Ovary (tissue), 10 donors: ENCODE measurements at places on chromosomes 6 and 20. TPM values are rescaled to one million over a fixed set of nuclear protein-coding genes. Genes with fewer than 3 reads are reported as not detected.

DNA sequence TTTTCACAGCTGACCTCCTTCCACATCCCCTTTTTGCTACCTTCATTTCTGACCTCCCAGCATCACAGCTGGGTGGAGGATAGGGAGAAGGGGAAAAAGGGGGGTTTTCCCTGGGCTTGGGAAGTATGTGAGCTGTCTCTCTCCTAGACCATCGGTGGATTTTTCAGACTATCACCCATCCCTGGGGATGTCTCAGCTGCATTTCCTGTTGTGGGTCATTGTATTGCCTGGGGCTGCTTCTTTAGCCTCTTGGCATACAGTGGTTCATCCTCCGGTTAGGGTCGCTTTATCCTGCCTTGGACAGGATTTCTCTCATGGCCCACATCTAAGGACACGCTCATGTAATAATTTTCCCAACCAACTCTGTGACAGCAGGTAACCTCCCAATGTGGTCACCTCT lies 142.5 kb upstream of the ARG1 start:
- no peak overlapping the region for H3K27ac ChIP-seq
- no peak overlapping the region for H3K4me3 ChIP-seq
- H3K36me3 ChIP-seq = no peaks in the 10 kb centered on the region
- DNase-seq = no peak
- H3K4me1 ChIP-seq = no peaks in the 10 kb centered on the region

- no peak overlapping the region for H3K27ac ChIP-seq
- no peaks in the 10 kb centered on the region for H3K36me3 ChIP-seq
- H3K27me3 ChIP-seq = no peaks in the 10 kb centered on the region
- DNase-seq = no peak
- H3K4me3 ChIP-seq = no peak overlapping the region
- H3K4me1 ChIP-seq = peaks cover 1% of the 10 kb centered on the region
These were observed 25.3 kb downstream of the MDN1 start for GRCh38 chr6:89794324-89794723.

- no peak for DNase-seq
- peaks cover under 1% of the 10 kb centered on the region for H3K4me1 ChIP-seq
- H3K36me3 ChIP-seq = no peaks in the 10 kb centered on the region
- H3K27ac ChIP-seq = no peak overlapping the region
- H3K27me3 ChIP-seq = no peaks in the 10 kb centered on the region
These were observed 34.8 kb upstream of the AFDN start for GRCh38 chr6:167791780-167792478.

DNA sequence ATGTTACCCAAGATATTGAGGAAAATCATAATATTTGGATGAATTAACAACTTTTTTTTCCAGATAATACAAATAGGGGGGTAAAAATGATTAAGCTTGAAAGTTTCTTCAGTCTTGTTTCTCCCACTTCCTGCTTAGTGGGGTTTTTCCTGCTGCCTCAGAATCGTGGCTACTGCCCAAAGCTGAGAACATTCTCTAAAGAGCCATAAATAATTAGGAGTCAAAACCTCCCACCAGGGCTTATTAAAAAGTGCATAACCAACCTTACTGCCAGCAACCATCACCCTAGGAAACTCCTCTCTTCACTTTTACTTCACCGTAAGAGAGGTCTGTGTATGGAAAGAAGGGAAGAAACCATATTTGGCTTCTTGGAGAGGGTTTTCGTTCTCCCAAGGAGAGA lies 9.0 kb upstream of the LCA5 start:
- H3K27me3 ChIP-seq = no peaks in the 10 kb centered on the region
- H3K36me3 ChIP-seq = no peaks in the 10 kb centered on the region
- H3K4me1 ChIP-seq = peaks cover 2% of the 10 kb centered on the region
- DNase-seq = no peak

GRCh38 chr6:17349427-17349826 lies 44.0 kb upstream of the CAP2 start:
- DNase-seq = no peak
- H3K4me1 ChIP-seq = no peaks in the 10 kb centered on the region
- H3K27me3 ChIP-seq = no peaks in the 10 kb centered on the region
- no peak overlapping the region for H3K4me3 ChIP-seq
- no peaks in the 10 kb centered on the region for H3K36me3 ChIP-seq
- no peak overlapping the region for H3K27ac ChIP-seq

GRCh38 chr6:121607721-121608120 lies 172.3 kb downstream of the GJA1 start:
- H3K36me3 ChIP-seq = no peaks in the 10 kb centered on the region
- no peak for DNase-seq
- no peaks in the 10 kb centered on the region for H3K27me3 ChIP-seq
- no peak overlapping the region for H3K27ac ChIP-seq

- peaks cover 1% of the 10 kb centered on the region for H3K4me1 ChIP-seq
- H3K36me3 ChIP-seq = no peaks in the 10 kb centered on the region
- no peaks in the 10 kb centered on the region for H3K27me3 ChIP-seq
- H3K4me3 ChIP-seq = no peak overlapping the region
- no peak overlapping the region for H3K27ac ChIP-seq
- no peak for DNase-seq
These were observed 108.0 kb downstream of the PRND start for GRCh38 chr20:4829514-4830215.

- H3K36me3 ChIP-seq = no peaks in the 10 kb centered on the region
- no peak overlapping the region for H3K4me3 ChIP-seq
- H3K27ac ChIP-seq = no peak overlapping the region
- DNase-seq = no peak
- H3K4me1 ChIP-seq = no peaks in the 10 kb centered on the region
These were observed 72.0 kb upstream of the INSM1 start for GRCh38 chr20:20295621-20296498.

DNA sequence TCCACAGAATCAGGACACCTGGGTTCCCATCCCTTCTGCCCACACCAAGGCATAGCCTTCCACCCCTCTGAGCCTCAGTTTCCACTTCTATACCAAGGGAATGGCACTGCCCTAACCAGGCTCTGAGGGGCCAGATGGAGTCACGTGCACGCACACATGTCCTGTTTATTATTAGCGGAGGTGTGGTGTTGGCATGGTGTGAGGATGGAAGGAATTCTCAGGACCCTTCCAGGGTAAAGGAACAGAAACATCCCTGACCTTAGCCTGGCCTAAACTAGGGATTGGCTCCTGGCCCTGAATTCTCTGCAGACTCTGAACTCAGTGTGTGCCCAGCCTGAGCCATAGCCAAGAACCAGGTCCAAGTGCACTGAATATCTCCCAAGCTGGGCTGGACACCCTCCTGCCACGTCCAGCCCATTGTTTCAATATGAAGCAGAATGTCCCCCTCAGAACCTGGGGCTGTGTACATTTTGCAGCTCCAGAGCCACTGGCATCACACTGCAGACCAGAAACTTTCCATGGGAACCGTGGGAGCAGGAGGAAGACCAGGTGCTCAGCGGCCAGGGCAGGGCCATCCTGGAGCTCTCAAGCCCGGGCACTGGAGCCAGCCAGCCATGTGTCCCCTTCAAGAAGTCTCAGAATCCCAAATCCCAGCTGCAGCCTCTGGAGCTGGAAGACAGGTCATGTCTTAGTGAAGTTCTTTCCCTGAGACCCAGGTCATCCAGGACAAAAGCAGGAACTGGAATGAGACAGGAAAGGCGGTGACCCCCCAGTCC lies 208.4 kb downstream of the ANKRD60 start:
- H3K4me1 ChIP-seq = peaks cover 20% of the 10 kb centered on the region
- H3K36me3 ChIP-seq = no peaks in the 10 kb centered on the region
- no peak overlapping the region for H3K27ac ChIP-seq
- H3K27me3 ChIP-seq = no peaks in the 10 kb centered on the region
- H3K4me3 ChIP-seq = no peak overlapping the region

- no peaks in the 10 kb centered on the region for H3K27me3 ChIP-seq
- H3K4me1 ChIP-seq = no peaks in the 10 kb centered on the region
- no peak overlapping the region for H3K4me3 ChIP-seq
- no peak overlapping the region for H3K27ac ChIP-seq
- no peak for DNase-seq
These were observed 49.3 kb downstream of the CD83 start for GRCh38 chr6:14166839-14167238.

GRCh38 chr20:26169506-26169905 lies 472.9 kb upstream of the ZNF337 start:
- no peak for DNase-seq
- H3K27me3 ChIP-seq = no peaks in the 10 kb centered on the region
- H3K4me1 ChIP-seq = no peaks in the 10 kb centered on the region
- H3K36me3 ChIP-seq = no peaks in the 10 kb centered on the region
- H3K4me3 ChIP-seq = no peak overlapping the region

Gene FAM209B
- not detected for total RNA-seq

Gene TRIM31
- total RNA-seq = not detected

Gene TNNC2
- total RNA-seq = 2.1 TPM

Gene SMOC2
- 152 TPM for total RNA-seq

Gene SLC13A3
- total RNA-seq = 6.1 TPM

Gene LGSN
- total RNA-seq = not detected

Gene GPR6
- total RNA-seq = not detected

Gene NEDD9
- 12.8 TPM for total RNA-seq

Gene RNF8
- total RNA-seq = 14.0 TPM

Gene COL12A1
- total RNA-seq = 277 TPM

Gene TREM2
- total RNA-seq = 2.6 TPM
